ENCODE measurements at places on chromosomes 12 and 14.

- H3K27me3 ChIP-seq, result no peaks in the 10 kb centered on the region
- no peak for DNase-seq
- H3K36me3 ChIP-seq, result peaks cover 12% of the 10 kb centered on the region
- no peaks in the 10 kb centered on the region for H3K4me1 ChIP-seq
- no peak overlapping the region for H3K4me3 ChIP-seq
These were observed 26.8 kb downstream of the AREL1 start for GRCh38 chr14:74685921-74686678.

DNA sequence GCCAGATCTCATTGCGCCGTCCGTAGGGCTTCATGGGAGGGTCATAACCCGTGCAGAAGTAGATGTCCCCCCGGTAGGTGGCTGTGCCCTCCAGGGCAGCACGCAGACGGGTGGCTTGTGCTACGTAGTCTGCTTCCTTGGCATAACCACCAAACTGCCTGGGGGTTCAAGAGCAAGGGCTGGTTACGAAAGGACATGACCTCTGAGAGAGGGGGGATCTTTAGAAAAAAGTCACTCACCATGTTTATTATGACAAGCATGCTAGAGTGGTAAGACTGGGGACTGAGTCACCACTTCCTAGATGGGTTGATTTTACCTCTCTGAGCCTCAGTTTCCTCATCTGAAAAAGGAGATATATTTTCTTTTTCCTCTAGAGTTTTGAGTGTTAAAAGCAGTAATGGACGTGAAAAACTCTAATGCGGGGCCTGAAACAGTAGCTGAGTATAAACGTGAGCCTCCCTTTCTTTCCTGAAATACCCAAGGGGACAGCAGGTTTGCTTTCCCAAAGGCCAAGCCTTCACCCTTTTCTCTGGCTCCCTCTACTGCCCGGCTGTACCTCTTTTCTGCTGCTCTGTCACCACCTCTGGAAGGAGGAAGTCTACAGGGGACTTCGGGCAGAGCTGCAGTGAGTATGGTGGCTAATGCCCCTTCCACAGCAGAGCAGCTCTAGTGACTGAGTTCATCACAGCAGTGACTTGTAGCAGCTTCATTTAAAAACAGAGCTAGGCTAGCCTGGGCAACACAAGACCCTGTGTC is 23.5 kb upstream of the GPRC5D start:
- peaks cover 39% of the 10 kb centered on the region for H3K4me1 ChIP-seq
- DNase-seq, result no peak
- peaks cover 13% of the 10 kb centered on the region for H3K36me3 ChIP-seq
- peak overlapping the region; percentile 80 for H3K27ac ChIP-seq
- no peaks in the 10 kb centered on the region for H3K27me3 ChIP-seq

DNA sequence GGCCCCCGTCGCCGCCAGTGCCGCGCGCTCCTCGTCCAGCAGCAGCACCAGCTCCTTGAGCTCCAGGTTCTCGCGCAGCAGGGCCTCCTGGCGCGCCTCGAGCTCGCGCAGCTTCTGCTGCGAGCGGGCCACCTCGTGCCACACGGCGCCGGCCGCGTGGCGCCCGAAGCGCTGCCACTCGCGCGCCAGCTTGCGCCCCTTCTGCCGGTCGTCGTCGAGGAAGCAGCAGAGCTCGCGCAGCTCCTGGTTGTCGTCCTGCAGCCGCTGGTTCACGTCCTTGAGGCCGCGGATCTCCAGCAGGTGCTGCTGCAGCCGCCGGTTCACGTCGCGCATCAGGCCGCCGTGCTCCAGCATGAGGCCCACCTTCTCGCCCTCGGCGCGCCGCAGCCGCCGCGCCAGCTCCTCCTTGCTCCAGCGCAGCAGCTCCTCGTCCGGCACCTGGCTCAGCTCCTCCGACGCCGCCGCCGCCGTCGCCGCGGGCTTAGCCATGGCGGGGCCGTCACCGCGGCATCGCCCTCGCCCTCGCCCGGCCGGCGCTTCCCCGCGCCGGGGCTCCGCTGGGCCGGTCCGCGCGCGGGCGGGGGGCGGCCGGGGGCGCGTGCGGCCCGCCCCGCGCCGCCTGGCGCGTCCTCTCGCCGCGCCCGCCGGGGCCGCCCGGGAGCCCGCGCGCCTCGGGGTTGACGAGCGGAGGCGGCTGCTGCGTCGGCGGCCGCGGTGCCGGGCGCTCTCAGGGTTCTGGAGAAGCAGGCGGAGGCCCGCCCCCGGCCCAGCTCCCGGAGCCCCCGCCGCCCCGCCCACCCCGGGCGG is at the start of gene CCDC85C:
Gene CCDC85C (minus strand): TSS at position 737 of the 807 bp plus-strand sequence. CDS start 248 bp downstream, at position 489.
- H3K4me1 ChIP-seq, result peaks cover 68% of the 10 kb centered on the region
- DNase-seq, result no peak
- H3K4me3 ChIP-seq, result peak within 1 kb of the TSS; percentile 86
- no peaks in the 10 kb centered on the region for H3K36me3 ChIP-seq

DNA sequence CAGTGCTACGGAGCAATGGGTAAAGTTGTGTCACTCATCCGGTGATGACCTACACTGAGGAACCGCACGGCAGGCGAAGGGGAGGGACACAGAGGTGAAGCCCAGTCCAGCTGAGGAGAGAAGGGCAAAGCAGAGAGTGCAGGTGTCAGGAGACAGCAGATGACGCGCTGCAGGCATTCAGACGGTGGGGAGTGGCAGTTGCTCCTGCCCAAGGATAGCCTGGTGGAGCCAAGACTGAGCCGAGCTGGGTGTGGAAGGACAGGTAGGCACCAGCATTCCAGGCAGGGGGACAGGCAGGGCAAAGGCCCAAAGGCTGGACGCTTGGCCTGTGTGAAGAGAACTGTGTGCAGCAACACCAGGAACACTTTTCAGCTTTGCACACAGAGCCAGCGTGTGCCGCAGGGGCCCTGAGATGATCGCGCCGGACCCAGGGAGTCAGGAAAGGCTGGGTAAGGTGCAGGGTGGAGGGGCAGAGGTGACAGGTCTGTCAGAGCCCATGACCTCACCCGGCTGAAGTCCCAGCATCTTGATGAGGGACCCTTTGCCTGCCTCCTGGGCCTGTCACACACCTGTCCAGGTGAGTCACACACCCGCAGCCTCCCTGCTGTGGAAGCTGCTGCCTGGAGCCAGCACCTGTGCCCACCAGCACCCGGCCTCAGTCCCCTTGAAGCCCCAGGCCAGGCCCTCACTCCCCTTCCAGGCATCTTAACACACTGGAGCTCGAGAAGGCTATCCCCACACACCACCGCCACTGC is 48.4 kb downstream of the TSPAN11 start:
- H3K27me3 ChIP-seq, result peaks cover 86% of the 10 kb centered on the region
- no peak overlapping the region for H3K27ac ChIP-seq
- no peaks in the 10 kb centered on the region for H3K36me3 ChIP-seq

GRCh38 chr12:51262758-51263177 is 7.4 kb downstream of the SMAGP start:
- H3K36me3 ChIP-seq, result no peaks in the 10 kb centered on the region
- H3K4me3 ChIP-seq, result no peak overlapping the region
- no peak overlapping the region for H3K27ac ChIP-seq
- peaks cover 4% of the 10 kb centered on the region for H3K4me1 ChIP-seq

DNA sequence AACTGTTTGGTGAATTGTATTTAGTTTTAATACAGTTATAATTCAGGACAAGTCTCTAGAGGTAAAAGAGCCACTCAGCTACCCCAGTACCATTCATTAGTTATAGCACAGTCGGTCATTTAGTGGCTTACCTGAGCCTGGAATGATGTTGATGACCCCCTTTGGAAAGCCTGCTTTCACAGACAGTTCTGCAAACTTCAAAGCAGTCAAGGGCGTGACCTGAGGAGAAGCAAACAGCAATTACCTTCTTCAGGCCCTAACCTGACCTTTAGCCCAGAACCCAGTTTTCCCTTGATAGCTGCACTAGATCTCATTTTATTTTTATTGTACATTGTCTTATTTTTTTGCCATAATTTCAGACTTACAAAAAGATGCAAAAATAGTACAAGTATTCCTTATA is 43.8 kb downstream of the ALDH1L2 start:
- H3K27ac ChIP-seq, result no peak overlapping the region
- no peak for DNase-seq
- H3K4me3 ChIP-seq, result no peak overlapping the region
- no peaks in the 10 kb centered on the region for H3K4me1 ChIP-seq
- no peaks in the 10 kb centered on the region for H3K27me3 ChIP-seq
- H3K36me3 ChIP-seq, result no peaks in the 10 kb centered on the region

GRCh38 chr14:21090194-21090939 is 8.1 kb downstream of the ZNF219 start:
- H3K36me3 ChIP-seq, result peaks cover 25% of the 10 kb centered on the region
- H3K4me3 ChIP-seq, result no peak overlapping the region
- H3K27ac ChIP-seq, result no peak overlapping the region
- no peak for DNase-seq
- H3K4me1 ChIP-seq, result peaks cover 18% of the 10 kb centered on the region

DNA sequence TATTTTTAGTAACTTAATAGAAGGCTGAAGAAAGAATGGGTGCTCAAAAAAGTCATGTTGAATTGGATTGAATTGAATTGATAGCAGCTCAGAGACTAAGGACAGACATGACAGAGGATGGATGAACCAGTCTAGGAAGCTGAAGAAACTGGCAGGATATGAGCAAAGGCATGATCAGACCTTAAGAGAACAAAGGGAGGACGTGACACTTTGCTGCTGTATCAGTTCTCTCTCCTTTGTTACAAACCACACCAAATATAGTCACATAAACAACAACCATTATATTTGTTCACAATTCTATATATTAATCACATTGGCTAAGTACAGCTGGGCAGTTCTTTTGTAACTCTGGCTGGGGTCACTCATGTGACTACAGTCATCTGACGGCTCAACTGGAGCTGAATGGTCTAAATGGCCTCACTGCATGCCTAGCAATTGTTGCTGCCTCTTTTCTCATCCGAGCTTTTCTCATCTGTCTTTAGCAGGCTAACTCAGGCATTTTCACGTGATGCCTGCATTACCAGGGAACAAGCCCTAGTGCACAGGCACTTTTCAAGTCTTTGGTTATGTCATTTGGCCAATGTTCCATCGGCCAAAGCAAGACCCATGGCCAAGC is 355.0 kb downstream of the ETNK1 start:
- H3K4me3 ChIP-seq, result no peak overlapping the region
- no peaks in the 10 kb centered on the region for H3K4me1 ChIP-seq
- no peak for DNase-seq
- H3K27me3 ChIP-seq, result no peaks in the 10 kb centered on the region
- no peaks in the 10 kb centered on the region for H3K36me3 ChIP-seq
- no peak overlapping the region for H3K27ac ChIP-seq

- DNase-seq, result no peak
- peaks cover 12% of the 10 kb centered on the region for H3K4me1 ChIP-seq
- H3K4me3 ChIP-seq, result no peak overlapping the region
- H3K27me3 ChIP-seq, result no peaks in the 10 kb centered on the region
These were observed 4.4 kb downstream of the AMHR2 start for GRCh38 chr12:53427905-53428594.

DNA sequence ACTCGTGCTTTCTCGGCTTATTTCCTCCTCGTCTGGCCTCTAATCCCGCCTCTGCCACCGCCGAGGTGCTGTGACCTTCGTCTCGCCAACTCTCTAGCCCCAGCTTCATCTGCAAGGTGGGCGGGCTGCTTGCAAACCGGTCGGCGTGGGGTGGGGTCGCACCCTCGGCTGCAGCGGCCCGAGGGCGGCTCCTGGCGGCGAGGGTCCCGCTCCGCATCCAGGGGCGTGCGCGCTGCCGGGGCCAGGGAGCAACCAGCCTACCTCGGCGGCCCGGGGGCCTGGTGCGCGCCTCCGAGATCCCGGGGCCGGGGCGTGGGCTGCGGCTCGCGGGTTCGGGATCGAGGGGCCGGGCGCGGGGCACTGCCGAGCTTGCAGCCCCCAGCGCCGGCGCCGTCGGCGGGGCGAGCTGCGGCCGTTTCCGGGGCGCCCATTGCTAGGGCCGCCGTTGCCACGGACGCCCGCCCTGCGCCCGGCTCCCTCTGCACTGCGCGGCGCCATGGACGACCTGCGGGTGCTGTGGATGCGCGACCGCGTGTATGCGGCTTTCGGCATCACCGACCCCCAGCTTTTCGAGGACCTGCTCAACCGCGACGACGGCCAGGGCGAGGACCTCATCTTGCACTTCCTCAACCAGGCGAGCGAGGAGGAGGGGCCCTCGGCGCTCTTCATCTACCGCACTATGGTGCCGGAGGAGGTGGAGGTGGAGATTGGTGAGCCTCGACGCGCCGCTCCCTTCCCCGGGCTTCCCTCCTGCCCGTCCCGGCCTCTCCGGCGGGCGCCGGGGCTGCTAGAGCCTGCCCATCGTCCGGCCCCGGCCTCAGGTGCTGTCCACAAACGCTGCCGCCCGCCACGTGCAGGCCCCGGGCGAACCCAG is at the start of gene DNAH10:
Gene DNAH10 (plus strand): TSS at position 461 of the 874 bp plus-strand sequence. CDS start 36 bp downstream, at position 497.
- peaks cover 36% of the 10 kb centered on the region for H3K27me3 ChIP-seq
- H3K4me1 ChIP-seq, result peaks cover 7% of the 10 kb centered on the region
- peaks cover 25% of the 10 kb centered on the region for H3K36me3 ChIP-seq
- DNase-seq, result no peak
- no peak within 1 kb of the TSS for H3K27ac ChIP-seq
